Smooth muscle cell of trachea (primary cell): ENCODE measurements at places on chromosomes 4 and X. TPM values are rescaled to one million over a fixed set of nuclear protein-coding genes. Genes with fewer than 3 reads are reported as not detected.

Gene PFKFB1
- not detected in 2 replicates for total RNA-seq

Gene KLHL5
- 55.9 and 83.2 TPM in 2 replicates for total RNA-seq

Gene HEPH
- total RNA-seq, result 57.7 and 116 TPM in 2 replicates

Gene CYBB
- under 0.01 TPM in 1 of 2 replicates, not detected in the other for total RNA-seq

Gene NALF2
- not detected in 2 replicates for total RNA-seq

Gene PDCL2
- total RNA-seq, result not detected in 2 replicates

Gene ZAR1
- not detected in 2 replicates for total RNA-seq

Gene P2RY4
- total RNA-seq, result 0.44 TPM in 1 of 2 replicates, not detected in the other

Gene ANOS1
- not detected in 2 replicates for total RNA-seq

Gene CCKAR
- total RNA-seq, result 19.4 and 25.2 TPM in 2 replicates

Gene PHEX
- 2.8 and 3.2 TPM in 2 replicates for total RNA-seq

Gene FOXO4
- 4.2 and 7.8 TPM in 2 replicates for total RNA-seq

Gene MORC4
- total RNA-seq, result 33.9 and 40.9 TPM in 2 replicates

Gene CT83
- total RNA-seq, result not detected in 2 replicates

Gene PRR32
- total RNA-seq, result not detected in 2 replicates
